ENCODE measurements at places on chromosomes 5 and 9.
A peak's percentile ranks its signal among the peaks of the same experiment; 100 is the strongest.

- DNase-seq, result no peak
These were observed 440.6 kb upstream of the IZUMO3 start for GRCh38 chr9:24986331-24986730.

- no peak for DNase-seq
These were observed 119.7 kb downstream of the FAM174A start for GRCh38 chr5:100654895-100655294.

GRCh38 chr5:69312459-69313160 is 20.0 kb downstream of the CCDC125 start:
- DNase-seq, result no peak

DNA sequence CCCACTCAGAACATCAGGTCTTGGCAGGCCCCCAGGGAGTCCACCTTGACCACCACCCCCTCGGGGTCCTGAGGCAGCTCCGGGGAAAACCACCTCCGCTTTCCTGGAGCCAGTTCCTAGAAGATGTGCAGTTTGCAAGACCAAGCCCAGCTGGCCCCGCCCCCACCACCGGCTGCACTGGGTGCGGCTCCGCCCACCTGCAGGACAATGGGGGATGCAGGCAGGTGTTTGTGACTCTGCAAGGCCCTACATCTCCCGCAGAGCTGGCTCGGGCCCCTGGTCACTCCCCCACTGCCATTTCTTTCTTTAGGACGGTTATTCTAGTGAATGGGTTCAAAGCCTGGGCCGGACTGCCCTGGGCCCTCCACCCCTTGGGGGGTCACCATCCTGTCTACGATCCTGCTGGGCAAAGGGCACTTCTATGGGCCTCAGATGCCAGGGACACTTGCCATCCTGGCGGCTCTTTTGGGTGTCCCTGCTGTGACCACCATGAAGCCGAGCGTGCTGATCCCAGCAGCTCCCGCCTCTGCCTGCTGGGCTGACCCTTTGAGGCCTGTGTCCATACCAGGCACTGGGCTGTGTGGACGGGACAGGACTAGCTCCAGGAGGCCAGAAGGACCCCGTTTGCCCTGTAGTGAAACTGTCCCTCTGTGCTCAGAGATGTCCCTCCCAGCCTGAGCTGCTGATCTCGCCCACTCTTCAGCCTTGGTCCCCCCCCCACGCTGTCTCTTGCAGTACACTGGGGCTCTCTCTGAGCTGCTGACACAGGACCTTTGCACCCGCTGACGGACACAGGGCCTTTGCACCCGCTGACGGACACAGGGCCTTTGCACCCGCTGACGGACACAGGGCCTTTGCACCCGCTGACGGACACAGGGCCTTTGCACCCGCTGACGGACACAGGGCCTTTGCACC is 5.9 kb upstream of the NACC2 start:
- DNase-seq, result no peak

DNA sequence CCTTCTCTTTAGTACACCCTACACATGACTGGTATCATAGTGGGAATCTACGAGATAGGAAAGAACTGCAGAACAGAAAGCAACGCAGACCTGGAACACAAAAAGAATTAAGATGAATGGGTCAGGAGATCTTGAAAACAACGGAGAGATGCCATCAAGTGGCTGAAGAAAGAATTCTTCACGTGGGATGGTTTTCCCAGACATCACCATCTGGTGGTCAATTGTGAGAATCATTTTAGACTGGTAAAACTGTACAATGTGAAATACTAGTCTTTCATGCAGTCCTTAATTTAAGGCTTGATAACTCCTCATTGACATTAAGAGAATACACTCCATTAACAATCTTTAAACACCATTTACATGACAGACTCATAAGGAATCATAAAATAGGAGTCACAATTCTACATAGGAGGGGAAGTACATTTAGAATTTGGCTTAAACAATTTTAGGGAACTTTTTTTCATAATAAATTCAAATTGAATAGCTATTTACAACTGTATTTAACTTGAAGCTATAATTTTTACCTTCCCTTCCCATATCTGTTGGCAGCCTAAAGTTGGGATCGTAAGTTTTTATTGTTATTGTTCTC is 128.4 kb upstream of the TRPM3 start:
- peak; percentile 49 for DNase-seq

- no peak for DNase-seq
These were observed 38.7 kb downstream of the SLC28A3 start for GRCh38 chr9:84301851-84302250.

DNA sequence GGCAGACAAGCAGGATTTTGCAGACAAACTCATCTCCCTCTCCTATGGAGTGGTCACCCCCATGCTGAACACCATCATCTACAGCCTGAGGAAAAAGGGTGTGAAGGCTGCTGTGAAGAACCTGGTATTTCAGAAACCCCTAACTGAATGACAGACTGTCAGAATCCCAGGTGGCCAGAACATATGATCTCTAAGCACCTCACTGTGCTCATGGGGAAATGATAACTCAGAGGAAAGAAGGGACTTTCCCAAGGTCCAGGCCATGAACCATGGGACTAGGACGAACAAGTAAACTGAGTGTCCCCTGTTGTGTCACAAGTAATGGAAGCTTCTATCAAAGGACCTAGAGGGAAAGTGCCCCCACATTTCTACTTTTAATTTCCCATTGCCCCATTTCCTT is 14.7 kb upstream of the RECK start:
- DNase-seq, result no peak

- DNase-seq, result no peak
These were observed 104.9 kb downstream of the ARL15 start for GRCh38 chr5:54205453-54205852.

DNA sequence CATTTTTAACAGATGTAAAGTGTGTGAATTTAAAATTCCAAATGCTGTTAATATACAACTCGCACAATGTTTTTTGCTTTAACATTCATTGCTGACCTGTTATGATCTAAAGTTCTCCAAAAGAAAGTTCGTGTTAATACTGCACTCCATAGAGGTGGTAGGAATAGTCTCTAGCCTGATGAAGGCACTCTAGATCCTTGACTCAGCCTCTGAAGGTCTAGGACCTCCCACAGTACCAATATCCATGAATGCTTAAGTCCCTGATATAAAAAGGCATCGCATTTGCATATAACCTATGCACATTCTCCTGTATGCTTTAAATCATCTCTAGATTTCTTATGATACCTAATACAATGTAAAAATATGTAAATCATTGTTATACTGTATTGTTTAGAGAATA is 213.6 kb downstream of the EFNA5 start:
- no peak for DNase-seq

- no peak for DNase-seq
These were observed 9.0 kb downstream of the GPR107 start for GRCh38 chr9:130062750-130063149.

GRCh38 chr5:332843-333242 is 11.3 kb downstream of the AHRR start:
- DNase-seq, result no peak

- no peak for DNase-seq
These were observed 198.1 kb downstream of the EFNA5 start for GRCh38 chr5:107472620-107473064.

- DNase-seq, result peak; percentile 69
These were observed 133.0 kb upstream of the TUT7 start for GRCh38 chr9:86486891-86487837.

GRCh38 chr5:142600611-142601358 is 85.1 kb downstream of the FGF1 start:
- DNase-seq, result no peak

DNA sequence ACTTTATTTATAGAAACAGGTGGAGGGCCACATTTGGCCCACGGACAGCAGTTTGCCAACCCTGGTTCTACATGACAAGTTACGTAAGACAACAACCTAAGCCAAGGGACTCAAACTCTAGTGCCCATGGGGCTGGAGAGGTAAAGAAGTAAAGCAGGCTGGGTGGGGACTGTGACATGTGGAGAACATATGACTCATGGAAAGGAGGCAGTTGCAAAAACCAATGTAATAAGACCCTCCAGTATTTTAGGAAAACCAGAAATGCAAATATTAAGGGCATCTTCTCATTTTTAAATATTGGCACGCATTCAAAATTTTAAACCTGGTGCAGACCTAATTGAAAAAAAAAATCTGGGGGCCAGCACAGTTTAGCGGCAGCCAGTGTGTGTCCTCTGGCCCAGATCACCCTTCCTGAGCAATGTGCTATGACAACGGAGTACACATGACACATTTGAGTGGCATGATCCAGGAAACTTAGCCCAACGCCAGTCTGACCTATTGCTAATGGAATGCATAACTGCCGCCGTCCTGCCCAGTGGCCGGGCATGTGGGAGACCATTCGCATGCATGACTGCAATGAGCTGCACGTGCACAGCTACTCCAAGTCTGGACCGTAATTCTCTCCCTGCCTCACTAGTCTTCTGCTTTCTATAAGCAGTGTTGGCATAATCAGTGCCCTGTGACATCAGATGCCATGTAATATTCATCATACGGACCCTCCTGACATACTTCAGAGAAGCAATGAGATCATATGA is 97.2 kb downstream of the SH3TC2 start:
- no peak for DNase-seq

- DNase-seq, result no peak
These were observed 44.8 kb downstream of the NACC2 start for GRCh38 chr9:136050266-136050700.

DNA sequence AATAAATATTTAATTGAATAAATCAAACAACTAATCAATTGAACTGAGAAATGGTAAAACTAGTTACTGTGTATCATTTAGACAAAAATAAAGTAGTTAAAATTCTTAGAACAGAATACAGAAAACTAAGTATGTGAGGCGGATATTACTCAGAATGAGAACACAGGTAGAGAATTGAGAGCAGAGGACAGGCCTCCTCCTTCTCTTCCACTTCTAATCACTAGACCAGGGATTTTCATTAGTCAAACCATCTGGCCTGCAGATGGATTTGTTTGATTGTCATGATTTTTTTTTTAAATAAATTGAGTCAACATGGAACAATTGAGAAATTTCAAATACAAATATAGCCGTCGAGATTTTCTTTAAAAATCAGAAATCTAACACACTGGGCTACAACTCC is 198.6 kb upstream of the HMHB1 start:
- no peak for DNase-seq

DNA sequence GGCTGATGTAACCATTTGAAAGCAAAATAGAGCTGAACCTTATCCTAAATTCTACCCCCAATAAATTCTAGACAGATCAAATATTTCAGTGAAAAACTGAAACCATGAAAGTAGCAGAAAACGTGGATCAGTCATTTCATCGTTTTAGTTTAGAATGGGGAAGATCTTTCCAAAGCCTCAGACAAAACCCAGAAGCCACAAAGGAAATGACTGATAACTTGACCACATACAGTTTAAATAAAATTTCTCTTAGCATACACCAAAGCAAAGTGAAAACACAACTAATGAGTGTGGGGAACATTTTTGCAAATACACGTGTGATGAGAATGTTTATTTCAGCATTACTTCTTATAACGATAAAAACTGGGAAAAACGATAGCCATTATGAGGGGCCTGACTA is 284.8 kb downstream of the ADGRV1 start:
- no peak for DNase-seq

GRCh38 chr9:31807574-31808256 is 576.7 kb upstream of the ACO1 start:
- DNase-seq, result no peak

GRCh38 chr5:164306662-164307061 is 801.2 kb downstream of the MAT2B start:
- DNase-seq, result no peak

DNA sequence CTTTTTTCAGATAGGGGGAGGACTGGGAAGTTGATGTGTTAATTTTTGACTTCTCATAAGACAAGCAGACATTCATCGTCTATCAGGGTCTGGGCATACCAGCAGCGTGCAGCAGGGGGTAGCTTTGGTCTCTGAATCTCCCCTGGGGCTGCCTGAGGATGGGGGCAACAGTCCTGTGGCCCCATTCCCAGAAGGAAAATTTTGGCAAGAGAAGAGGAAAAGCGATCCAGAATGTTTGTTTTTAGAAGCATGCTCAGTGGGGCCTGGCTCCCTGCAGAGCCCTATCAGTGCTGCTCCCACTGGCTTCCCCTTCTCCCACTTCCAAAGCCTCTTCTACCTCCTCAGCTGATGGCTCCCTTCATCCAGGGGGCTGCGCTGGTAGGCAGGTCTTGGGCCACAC is 194.8 kb upstream of the IL12B start:
- no peak for DNase-seq

- DNase-seq, result no peak
These were observed 4.0 kb upstream of the VCAN start for GRCh38 chr5:83467371-83468035.
